ENCODE measurements at places on chromosomes 16 and 17.

DNA sequence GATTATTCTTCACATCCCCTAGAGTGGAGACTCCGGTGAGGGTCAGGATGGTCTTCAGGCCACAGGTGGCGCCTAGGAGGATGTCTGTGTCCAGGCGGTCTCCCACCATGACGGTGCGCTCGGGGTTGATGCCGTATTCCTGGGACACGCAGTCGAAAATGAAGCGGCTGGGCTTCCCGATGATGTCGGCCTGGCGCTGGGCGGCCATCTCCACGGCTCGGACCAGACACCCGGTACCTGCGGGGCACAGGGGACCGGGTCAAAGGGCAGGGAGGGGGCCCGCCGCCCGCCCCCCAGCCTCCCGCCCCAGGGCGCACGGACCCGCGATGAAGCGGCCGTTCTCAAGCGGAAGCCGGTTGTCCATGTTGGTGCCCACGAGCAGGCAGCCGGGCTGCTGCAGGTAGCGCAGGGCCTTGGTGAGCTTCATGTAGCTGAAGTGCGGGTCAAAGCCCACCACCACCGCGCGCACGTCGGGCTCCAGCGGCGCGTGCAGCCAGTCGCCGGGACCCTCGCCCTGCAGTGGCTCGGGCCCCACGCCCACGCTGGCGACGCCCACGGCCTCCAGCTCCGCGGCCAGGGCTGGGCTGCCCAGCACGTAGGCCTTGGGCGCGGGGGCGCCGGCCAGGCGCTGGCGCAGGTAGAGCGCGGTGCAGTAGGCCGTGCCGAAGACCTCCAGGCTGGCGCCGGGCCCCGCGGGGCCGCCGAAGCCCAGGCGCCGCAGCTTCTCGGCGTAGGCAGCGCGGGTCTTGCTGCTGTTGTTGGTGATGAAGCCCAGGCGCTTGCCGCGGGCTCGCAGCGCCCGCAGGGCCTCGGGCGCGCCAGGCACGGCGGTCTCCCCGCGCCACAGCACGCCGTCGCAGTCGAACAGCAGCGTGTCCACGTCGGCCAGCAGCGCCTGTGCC lies 572 bp downstream of the PGP start:
- no peak for DNase-seq

DNA sequence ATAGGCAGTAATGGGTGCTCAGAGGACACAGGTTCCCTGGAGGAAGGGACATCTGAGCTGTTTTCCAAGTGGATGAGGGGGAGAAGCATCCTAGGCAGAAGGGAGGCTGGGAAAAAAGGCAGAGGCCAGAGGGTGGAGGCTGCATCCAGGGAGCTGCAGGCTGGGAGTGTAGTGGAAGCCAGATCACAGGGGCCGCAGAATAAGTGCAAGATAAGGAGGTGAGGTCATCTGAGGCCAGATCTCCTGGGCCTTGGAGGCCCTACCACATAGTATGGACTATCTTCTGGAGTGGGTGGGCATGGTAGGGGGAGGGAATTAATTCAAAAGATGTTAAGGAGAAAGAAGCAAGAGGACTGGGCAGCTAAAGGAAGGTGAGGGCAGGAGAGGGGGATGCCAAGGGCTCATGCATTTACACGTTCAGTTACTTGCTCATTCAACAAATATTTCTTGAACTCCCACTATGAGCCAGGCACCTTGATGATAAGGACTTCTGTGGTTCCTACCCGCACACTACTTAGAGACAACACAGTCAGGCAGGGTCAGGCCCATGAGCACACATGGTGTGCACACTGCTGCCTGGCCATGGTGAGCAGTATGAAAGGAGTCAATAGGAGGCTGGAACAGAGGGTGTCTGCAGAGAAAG lies 2.4 kb upstream of the RIPOR1 start:
- DNase-seq = no peak

DNA sequence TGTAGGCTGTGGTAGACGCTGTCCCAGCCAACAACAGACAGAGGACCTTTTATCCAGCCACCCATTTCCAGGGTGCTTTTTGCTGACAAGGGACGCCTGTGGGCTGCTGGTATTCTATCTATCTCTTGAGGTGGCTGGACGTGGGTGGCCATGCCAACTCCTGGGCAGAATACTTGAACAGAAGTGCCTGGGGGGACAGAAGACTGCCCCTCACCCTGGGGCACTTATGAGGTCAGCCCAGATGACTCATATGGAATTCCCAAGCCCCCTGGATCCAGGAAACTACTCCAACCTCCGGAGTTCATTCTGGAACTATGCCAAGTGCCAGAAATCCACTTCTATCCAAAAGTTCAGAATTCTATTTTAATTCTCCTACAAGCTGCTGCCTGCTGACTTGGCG lies 61.3 kb downstream of the CDRT4 start:
- DNase-seq = no peak

GRCh38 chr16:87685405-87685755 lies 80.4 kb downstream of the KLHDC4 start:
- DNase-seq = no peak

DNA sequence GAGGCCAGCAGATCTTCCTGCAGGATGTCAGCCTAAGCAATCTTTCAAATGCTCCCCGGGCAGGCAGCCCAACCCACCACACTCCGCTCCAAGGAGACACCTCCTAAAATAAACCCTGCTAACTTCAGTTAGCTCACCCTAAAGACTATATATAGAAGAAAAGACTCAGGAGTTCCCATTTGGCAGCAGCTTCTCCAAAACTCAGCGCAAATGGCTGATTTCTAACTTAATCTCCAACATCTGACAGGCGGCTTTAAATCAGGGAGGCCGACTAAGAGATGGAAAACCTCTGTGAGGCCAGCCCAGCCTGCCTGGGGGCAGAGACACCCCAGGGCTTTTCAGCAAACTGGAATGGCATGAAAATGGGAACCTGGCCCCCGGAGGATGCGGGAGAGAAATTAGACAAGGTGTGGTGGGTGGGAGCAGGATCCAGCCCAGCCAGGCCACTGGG lies 91.6 kb downstream of the XYLT1 start:
- DNase-seq = no peak

DNA sequence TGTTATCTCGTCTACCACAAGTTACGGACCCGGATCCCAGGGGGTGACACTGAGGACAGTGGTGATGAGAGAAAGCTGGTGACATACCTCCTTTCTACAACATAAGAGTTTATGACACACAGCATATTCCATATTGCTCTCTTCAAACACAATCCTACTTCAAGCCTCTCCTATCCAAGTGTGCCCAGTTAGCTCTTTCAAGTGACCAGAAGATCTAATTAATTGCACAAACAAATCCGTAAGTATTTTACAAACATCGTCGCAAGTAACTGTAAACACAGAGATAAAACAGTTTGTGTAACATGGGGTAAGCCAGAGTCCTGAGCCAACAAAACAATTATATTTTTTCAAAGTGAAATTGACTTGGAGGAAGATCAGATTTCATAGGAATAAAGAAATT lies 235.0 kb downstream of the CHD9NB start:
- DNase-seq = no peak

DNA sequence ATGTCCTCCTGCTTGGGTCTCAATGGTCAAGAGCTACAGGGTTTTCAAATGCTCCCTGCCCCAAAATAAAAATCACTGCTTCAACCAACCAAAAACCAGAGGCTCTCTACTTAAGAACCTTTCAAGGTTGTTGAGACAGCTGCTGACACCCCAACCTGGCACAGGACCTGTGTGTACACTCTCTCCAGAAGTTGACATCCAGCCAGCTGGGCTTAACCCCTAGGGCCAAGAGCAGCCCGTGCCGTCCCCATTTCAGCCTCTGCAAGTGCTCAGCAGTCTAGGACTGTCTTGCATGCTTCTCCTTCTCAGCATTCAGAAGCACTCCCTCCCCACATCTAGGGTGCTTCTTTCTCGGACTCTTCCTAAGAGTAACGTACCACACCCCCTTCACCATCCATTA lies 59.0 kb upstream of the TRAP1 start:
- no peak for DNase-seq

- DNase-seq = no peak
Measured at GRCh38 chr17:1399679-1400512, at the start of gene YWHAE. TSS of gene YWHAE (minus strand) at chr17:1400222. CDS start at chr17:1400110, 112 bp downstream.

- DNase-seq = no peak
Measured at GRCh38 chr16:48386559-48387312, 1.5 kb upstream of the SIAH1 start.

- DNase-seq = no peak
Measured at GRCh38 chr16:63618896-63619485, 1502.9 kb downstream of the CDH11 start.

- DNase-seq = no peak
Measured at GRCh38 chr17:50213026-50214022, 11.9 kb upstream of the COL1A1 start.
